Osteoblast (primary cell): ENCODE measurements at places on chromosomes 4 and X. TPM values are rescaled to one million over a fixed set of nuclear protein-coding genes. Genes with fewer than 3 reads are reported as not detected.
A peak's percentile ranks its signal among the peaks of the same experiment; 100 is the strongest.

The VEGFC gene
- total RNA-seq, result 55.4 and 56.9 TPM in 2 replicates

The HTR2C gene
- total RNA-seq, result not detected in 2 replicates

The DCAF12L2 gene
- not detected in 2 replicates for total RNA-seq

DNA sequence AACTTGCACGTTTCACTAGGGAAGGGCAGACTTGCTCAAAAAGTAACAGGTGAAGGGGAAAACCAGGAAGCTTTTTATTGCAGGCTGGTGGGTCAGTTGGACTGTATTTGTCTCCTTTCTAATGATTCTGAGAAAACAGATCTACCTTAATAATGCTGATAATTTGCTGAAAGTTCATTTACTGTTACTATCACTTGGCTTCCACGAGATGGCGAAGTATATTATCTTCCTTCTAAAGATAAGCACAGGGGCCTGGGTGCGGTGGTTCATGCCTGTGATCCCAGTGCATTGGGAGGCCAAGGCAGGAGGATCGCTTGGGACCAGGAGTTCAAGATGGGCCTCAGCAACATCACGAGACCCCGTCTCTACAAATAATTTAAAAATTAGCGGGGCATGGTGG, 16.4 kb downstream of the CCKAR start:
- DNase-seq, result no peak

DNA sequence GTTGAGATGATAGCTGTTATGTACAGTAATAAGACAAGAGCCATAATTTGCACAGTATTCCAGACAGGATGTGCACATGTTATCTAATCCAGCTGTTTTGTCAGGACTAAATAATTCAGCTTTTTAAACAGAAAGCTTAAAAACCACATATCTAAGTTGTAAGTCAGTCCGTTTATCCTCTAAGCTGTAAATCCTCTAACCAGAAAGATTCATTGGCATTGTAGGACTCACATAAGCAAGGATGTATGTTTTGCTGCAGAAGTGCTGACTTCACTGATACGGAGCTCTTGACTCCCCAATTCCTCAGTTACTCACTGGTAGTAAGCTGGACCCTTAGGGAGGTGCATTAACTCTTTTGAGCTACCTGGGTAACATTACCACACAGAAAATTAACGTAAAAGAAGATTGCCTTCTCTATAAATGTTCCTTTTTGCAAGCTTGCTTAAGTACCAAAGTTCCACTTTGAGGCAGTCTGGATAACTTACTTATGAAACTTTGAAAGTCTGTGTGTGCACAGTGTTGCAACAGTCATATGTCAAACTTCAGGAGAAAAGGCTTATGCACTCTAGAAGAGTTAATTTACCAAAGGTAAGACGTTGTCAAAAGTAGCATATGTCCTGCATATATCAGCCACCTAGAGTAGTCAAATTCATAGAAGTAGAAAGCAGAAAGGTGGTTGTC, 58.3 kb upstream of the MAGEB2 start:
- DNase-seq, result no peak

DNA sequence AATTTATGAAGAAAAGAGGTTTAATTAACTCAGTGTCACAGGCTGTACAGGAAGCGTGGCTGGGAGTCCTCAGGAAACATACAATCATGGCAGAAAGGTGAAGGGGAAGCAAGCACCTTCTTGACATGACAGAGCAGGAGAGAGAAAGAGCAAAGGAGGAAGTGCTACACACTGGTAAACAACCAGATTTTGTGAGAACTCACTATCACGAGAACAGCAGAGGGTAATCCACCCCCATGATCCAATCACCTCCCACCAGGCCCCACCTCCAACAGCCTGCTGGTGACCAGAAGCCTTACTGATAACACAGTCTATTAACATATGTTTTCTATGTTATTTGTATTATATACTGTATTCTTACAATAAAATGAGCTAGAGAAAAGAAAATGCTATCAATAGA, 254.8 kb downstream of the PCDH10 start:
- DNase-seq, result no peak

DNA sequence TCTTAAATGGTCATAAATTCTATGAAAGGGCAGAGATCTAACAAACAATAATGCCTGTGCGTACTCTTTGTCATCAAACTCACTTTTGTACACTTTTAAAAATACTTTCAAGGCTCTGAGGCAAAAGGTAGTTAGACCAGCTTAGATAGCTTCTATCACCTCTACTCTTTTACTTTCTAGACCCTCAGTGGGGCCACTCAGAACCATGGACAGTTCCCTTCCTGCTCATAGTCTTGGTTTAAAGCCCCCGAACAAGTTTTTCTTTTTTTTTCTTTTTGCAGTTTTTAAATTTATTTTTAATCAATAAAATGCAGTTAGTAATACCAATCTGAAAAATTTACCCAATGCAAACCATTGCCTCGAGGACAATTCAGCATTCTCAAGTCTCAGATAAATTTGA, 460.5 kb upstream of the CNKSR2 start:
- no peak for DNase-seq

DNA sequence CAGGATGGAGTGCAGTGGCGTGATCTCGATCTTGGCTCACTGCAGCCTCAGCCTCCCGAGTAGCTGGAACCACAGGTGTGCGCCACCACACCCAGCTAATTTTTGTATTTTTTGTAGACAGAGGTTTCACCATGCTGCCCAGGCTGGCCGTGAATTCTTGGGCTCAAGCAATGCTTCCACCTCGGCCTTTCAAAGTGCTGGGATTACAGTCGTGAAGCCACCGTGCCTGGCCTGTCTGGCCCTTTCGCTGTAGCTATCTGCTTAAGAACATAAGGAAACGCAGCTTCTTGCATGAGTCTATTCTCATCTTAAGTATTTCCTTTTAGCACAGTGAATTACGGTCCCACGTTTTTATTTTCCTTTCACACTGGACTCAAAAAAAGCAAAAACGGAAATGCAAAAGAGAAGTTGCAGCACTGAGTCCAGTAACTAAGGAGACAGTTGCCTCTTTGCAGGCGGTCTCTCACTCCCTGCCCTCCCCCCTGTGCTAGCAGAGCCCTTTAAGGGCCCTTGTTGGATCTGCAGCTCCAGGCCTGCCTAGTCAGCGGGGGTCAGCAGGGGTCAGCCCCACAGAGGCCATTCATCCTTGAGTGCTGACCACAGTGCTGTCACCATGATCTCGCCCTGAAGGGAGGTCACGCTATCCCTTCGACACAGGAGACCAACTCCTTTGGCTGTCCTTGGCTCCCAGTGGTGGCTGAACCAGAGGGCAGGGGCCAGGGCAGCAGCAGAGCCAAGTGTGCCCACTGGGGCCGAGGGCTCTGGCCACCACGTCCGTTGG, 21.8 kb upstream of the TBC1D14 start:
- DNase-seq, result peak; percentile 86

DNA sequence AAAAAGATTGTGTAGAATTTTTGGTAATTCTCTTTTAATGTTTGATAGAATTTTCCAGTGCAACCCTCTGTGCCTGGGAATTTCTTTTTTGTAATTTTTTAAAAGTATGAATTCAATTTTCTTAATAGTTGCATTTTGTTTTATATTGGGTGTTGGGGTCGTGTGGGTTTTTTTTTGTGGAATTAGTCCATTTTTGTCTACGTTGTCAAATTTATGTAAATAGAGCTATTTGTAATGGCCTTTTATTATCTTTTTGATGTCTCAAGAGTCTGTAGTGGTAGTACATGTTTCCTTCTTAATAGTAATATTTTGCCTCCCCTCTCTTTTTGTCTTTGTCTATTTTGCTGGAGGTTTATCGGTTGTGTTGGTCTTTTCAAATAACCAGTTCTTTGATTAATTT, 64.4 kb downstream of the F11 start:
- no peak for DNase-seq

DNA sequence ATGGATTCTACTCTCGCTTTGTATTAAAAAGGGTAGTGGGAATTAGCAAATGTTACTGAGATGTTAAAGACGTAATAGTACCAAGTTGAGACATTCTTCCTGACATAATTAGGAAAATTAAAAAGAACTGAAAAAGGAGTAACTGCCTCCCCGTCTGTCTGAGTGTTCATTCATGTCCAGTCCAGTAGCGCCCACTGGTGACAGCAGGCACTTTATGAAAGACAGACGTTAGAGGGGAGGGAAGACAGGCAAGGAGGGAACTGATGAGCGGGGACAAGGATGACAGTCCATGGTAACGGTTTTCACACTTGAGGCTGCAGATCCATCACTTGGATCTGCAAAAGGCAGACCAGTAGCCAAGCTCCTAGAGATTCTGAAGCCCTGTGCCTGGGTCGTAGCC, 326.7 kb downstream of the STK32B start:
- DNase-seq, result no peak

DNA sequence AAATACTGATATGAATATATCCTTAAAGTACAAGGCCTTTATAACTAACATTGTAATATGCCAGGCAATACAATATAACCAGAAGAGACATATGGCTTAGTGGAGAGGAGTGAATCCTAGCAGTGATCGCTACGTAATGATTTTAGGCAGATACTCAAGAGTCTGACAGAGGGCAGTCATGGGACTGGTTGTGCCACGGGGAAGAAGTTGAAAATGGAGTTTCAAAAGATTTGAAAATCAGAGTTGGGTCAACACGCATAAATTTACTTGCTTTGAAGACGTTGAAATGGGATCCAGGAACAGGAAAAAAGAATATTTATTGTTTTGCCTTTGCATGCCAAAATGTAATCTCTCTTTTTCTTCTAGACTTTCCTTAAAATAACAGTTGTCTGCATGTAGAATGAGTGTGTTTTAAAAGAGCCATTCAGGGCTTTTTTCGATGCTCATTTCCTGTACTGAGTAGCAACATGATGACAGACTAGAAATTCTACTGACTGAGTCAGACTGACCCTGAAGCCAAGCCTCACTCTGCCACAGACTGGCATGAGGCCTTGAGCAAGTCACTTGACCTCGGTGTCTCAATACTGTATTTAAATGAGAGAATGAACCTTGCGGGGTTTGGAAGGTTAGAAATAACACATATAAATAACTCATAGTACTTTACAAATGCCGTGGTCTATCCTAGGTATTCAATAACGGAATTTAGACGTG, 8.1 kb upstream of the SMS start:
- peak; percentile 83 for DNase-seq

DNA sequence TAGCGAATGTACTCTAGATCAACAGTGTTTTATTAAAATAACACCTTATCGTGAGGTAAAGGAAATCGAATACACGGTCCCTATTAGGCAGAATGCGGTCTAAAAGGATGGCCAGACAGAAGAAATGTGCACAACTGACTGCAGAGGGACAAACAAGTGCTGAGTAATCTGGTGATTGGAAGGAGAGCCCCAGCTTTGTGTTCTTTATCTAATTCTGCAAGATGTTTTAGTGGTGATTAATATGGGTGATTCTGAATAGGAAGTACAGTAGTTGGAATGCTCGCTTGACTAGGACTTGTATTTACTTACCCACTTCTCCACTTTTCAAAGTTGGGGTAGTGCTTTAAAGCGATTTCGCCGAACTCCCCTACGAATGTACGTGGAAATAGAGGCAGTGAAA, 1.2 kb downstream of the WDR44 start:
- DNase-seq, result no peak

DNA sequence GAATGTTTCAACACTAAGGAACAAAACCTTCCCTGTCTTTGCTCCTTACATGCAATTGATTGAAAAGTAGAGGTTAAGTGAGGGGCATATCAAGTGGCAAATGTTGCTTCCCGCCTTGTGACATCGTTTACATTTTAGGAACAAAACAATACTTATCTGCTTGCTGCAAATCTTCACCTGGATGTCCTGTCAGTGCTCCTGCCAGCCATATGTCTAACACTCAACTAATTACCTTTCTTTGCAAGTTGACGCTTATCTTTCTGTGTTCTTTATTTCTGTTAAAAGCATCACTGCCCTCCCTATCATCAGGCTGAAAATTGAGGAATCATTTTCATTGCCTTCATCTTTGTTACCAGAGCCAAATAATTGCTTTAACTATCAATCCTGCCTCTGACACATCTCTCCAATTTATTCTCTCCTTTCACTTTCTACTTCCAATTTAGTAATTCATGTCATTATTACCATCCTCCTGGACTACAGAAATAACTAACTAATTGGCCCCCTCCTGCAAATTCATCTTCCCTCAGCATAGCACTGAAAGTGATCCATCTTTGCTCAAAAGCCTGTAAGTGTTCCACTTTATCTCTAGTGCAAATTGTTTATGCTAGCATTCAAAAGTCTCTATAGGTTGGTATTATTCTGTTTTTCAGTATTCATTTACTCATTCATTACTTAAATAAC, 298.7 kb upstream of the ATOH1 start:
- DNase-seq, result no peak

DNA sequence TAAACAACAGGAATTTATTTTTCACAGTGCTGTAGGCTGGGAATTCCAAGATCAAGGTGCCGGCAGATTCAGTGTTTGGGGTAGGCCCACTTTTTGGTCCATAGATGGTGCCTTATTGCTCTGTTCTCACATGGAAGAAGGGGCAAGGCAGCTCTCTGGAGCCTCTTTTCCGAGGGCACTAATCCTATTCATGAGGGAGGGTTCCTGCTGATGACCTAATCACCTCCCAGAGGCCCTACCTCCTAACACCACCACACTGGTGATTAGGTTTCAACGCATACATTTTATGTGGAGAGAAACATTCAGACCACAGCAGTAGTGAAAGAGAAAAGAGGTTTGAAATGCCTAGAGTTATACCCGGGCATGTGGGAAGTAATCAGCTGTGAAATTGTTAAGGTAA, 1.4 kb upstream of the POLA1 start:
- no peak for DNase-seq

DNA sequence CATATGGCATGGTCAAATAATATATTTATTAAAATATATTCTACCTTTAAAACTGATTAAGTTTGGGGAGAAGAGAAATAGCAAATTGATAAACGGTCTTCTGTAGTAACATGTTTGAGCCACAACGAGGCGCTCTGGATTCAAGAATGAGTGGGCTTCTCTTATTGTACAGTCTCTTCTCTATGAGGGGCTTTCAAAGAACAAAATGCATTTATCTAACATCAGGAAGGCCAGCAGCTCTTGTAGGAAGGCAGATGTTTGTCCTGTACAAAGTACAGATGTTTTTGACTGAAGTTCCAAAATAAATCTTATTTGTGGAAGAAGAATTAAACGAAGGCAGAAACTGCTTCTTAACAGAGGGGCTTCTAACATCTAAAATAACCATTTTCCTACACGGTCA, 153.6 kb downstream of the RASL11B start:
- no peak for DNase-seq

DNA sequence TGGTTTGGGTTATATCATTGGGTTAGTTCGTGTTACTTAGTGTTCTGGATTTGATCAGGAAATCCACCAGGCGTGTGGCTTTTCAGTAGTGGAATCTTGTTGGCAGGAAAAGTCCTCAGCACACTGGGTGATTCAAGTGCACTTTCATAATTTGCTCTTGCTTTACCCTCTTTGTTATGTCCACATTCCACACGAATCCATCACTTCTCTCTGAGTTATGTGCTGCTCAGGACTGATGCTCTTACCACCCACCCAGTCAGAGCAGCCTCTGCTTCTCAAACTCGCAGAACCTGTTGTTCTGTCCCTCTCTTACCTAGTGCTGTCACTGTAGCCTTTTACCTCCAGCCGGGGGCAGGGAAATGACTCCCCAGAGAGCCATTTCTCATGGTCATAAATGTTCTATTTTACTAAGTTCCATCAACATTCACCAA, 37.2 kb upstream of the SCRG1 start:
- no peak for DNase-seq
